CD4-positive, alpha-beta T cell treated with Interleukin-4 for 4 hours (primary cell): ENCODE measurements at places on chromosomes 2 and 18.

DNA sequence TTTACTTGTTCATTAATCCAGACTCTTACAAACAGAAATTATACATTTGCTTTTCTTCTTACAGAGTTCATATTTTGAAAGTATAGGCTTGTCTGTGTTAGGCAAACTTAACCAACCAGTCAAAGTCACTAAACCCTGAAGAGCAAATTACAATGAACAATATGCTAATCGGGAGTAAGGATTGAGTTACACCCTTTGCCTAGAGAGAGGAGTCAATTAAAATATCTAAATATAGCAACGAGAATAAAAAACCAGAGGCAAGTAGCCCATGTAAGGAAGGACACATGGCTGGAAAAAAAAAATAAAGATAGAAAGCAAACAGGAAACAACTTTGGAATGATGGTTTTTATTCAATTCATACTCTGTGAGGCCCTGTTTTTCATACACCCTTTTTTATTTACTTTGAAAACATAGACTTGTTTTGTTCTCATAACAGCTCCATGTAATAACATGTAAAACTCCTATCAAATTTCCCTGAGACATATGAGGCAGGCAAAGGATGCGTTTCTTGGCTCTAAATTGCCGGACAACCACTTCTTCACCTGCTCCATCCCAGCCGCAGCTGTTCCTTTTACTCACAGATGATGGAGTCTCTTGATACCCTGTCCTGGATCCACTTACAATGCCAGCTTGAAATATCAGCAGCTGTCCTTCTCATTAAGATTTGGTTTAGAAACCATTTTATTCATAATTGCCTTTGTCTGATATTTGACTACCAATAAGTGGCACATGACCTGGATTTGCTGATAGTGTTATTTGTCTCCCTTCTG is 767.7 kb upstream of the GCFC2 start:
- no peak for DNase-seq

DNA sequence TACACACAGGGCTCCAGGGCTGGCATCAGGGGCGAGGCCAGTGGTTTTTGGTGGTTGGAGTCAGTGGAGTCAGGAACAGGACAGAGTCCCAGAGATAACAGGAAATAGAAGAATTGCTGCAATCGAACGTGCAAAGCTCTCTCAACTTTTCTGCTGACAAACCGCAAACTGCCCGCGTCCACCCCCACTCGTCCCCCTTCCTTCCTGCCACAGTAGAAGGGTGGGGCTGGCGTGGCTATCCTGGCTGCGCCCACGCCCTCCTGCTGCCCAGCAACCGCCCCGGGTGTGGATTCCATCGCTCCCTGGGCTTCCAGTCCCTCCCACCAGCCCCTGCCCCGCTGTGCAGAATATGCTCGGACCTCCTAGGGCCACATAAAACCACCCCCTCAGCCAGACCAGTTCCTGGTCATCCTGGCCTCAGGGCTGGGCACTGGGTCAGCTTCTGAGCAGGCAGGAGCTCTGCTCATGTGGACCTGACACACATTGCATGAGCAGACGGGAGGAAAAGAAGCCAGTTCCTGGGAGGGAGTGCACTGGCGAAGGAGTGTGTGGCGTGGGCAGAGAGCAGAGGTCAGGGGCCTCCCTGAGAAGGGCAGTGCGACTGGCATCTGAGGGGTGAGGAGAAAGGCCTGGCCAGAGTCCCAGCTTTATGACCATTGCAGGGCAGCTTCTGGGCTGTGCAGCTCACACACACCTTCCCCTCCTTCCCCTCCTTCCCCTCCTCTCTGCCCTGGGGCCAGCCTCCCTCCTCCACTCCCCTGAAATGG is 85.4 kb upstream of the ATG16L1 start:
- peak; percentile 50 for DNase-seq

DNA sequence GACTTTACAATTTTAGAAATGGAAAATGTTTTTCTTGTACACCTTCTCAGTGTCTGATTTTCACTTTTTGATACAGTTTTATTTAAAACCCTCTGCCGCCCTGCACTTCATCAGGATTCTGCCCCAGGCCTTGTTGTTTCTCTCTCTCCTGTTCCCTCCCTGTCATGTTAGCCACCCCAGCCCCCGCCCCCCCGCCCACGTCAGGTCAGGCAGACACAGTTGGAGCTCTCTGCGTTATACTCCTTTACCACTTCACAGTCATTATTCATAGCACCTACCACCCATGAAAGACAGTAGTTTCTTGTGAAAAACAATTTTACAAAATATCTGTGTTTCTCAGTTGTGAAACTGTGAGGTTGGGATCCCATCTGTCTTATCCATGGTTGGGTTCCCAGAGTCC is 21.5 kb downstream of the ADNP2 start:
- no peak for DNase-seq

- no peak for DNase-seq
Observed at GRCh38 chr2:237630216-237631000, 3.0 kb downstream of the LRRFIP1 start.

DNA sequence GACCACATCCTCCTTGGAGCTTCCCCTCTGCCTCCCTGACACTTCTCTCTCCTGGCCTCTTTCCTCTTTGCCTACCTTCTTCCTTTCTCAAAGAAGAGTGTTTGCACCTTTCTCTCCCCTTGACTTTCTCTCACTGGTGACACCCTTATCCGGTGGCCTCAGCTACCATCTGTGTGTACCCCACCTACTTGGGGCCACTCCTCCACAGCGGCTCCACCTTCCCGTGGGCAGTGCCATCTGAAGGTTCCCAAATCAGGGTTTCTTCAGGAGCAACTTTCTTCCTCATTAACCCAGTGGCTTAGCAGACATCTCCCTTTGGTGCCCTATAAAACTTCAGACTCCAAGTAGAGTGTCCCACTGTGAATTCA is 5.3 kb upstream of the NCL start:
- DNase-seq = no peak

- no peak for DNase-seq
Observed at GRCh38 chr2:8176887-8177286, 505.0 kb upstream of the ID2 start.

DNA sequence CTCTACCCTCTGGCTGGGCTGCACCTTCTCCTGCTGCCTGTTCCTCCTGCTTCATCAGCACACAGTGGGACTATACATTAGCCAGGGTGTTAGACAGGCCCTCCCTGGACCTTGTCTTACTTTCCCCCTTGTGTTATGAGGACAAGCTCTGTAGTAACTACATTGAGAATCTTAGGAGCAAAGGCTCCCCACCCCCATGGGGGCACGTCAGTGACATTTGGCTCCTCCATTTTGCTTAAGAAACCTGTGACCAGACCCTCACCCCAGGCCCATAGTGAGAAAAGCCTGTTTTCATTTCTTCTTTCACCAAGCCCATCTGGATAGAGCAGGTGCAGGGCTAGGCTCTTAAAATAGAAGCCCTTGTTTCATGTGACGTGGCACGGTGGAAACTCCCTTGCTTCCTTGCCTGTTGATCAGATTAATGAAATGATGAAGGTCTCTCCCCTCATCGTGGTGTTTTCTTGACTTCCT is 146.7 kb downstream of the RPIA start:
- DNase-seq = no peak

DNA sequence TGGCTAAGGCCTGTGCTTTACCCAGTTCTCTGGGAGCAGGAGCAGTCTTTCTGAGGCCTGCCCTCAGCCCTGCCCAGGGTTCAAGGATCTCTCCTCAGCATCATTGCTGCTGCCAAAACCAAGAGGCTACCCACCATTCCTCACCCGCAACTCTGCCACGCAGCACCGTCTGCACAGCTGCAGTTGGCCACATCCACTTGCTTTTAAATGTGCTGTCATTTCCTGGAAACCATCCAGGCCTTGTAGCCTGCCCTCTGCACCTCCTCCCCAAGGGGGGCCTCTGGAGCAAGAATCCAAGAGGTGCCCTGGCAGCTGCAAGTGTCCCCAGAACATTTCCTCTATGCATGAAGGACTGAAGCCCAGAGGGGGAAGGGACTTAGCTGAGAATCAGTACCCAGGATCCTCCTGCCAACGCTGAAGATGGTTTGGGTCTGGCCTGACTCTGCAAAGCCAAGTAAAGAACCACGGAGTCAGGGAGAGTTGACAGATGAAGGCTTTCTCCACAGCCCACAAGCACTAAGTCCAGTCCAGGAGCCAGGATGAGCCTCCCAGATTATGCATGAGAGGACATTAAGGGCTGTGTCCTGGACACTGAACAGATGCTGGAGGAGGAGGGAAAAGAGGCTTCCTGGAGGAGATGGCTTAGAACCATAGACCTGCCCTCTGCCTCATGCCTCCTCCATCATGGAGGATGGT is 14.9 kb downstream of the EMX1 start:
- DNase-seq = no peak

DNA sequence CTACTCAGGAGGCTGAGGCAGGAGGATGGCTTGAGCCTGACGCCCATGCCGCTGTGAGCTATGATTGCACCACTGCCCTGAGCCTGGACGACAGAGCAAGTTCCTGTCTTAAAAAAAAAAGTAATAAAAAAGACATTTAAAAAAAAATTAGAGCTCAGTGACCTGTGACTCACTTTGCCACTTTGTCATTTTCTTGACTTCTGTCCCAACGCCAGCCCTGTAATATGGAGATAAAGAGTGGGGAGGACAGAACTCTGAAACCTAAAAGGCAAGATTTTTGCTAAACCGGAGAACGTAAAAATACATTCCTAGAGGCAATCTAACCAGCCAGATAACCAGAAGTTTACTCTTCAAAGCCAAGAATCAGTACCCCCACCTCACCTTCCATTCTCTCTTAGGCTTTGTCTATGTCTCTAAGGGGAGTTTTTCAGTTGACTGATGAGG is 49.0 kb downstream of the PRKRA start:
- DNase-seq = no peak

DNA sequence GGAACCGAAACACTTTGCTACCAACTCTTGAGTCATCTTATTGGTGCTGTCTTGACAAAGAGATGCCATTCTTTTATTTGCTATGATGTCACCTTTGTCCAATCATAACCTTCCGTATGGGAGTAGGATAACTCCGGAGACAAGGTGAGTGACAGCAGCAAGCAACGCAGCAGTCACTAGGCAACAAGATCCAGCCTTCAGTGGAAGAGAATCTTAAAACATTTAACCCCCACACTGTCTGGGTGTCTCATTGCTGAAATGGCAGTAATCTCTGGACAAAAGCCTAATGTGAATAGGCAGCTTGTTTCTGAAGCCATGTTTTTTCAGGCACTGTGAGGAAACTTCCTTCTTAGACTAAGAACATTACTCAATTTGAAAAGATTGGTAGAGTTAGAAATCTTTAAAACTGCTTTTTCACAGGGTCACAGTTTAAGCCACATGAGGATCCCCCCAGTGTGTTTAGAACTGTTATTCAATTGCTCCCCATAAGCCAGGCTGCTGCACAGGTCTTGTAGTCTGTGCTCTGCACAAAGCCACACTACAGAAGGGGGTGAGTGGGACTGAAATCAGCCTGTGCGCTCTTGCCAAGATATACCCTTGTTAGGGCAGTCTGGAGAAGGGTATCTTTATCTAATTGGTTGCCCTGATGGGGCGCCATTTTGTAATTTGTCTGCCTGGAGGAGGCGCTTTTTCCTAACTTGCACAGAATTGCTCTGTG is 131.5 kb upstream of the STON1 start:
- DNase-seq = no peak

- no peak for DNase-seq
Observed at GRCh38 chr2:144084114-144084661, 435.7 kb downstream of the ZEB2 start.

DNA sequence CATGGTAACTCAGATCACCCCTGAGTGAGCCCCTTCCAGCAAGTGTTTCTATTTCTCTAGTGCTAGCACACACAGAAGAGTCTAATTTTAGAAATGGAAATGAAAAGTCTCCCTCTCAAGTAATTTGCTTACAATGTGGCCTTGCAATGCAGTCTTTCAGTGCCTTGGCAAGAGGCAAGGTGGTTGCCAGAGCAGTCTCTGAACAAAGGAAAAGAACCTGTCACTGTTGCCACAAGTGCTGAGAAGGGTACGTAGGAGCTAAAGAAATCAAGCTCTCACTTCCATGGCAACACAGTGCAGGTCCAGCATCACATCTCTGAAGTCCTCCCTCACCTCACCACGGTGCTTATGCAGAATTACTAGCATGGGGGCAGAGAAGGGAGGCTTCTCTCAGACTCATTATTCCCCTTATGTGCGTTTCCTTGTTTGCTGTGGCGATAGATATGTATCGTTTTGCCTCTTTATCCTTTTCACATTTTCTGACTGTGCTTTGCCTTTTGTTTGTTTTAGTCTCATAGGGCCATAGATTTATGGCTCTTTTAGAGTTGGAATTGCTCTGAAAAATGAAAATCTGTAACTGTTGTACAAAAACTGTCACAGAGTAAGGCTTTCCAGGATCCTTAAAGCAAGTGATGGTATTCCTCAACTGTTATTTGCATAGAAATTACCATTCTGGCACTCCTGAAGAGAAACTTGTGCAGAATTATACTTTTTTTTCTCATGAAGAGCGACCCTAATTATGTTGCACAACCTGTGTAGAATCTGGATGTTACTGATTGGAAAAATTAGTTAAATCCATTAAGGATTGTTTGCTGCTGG is 164.8 kb downstream of the CCDC85A start:
- DNase-seq = no peak

DNA sequence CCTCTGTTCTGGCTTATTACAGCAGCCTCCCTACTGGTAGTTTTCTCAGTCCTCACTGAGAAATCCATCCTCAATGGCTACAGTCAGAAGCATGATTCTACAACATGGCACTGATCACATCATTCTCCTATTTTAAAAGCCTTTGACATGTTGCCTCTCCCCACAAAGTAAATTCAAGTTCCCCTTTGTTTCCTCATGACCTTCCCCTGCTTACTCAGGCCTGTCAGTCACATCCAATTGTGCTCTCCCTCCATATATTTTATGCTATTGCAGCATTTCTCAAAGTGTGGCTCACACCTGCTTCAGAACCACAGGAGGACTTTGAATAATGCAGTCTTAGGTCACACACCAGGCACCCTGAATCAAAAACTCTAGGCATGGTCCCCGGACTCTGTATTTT is 124.6 kb downstream of the SPOPL start:
- DNase-seq = no peak

DNA sequence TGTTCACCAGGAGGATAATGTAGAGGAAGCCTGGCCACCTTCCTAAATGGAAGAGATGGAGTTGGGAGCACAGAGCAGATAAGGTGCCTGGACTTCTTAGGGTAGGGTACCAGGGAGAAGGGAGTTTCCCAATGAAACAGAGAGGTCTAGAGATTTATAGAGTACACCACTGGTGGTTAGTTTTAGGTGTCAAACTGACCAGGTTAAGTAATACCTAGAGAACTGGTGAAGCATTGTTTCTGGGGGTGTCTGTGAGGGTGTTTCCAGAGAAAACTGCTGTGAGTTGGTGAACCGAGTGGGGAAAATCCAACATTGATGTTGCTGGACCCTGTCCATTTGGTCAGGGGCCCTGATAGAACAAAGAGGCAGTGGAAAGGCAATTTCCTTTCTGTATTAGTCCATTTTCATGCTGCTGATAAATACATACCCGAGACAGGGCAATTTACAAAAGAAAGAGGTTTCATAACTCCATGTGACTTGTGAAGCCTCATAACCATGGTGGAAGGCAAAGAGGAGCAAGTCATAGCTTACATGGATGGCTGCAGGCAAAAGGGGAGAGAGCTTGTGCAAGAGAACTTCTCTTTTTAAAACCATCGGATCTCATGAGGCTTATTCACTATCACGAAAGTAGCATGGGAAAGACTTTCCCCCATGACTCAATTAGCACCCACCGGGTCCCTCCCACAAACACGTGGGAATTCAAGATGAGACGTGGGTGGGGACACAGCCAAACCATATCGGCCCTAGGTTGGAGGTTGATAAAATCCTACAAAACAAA is 260.8 kb downstream of the CBLN2 start:
- no peak for DNase-seq

- no peak for DNase-seq
Observed at GRCh38 chr2:48250943-48251342, 279.0 kb upstream of the STON1 start.
